ENCODE measurements at places on chromosomes 5 and 9.

- DNase-seq = no peak
Measured at GRCh38 chr9:16640649-16641048, 229.8 kb downstream of the BNC2 start.

DNA sequence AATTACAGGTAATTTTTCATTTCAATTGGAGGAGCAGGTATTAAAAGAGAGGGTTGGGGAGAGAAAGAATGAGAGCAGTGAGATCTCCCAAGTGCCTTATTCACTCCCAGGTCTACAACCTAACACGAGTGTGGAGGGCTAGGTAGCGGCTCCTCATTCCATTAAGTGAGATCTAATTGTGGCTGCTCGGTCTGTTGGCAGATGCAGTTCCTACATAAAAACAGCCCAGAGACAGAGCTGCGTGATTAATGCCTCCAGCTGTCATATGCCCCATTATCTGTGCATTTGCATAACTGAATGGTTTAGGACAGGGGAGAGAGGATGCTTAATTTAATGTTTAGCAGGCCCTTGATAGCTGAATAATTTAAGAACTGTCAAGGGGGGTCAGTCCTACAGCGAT, 100.5 kb downstream of the PSAT1 start:
- no peak for DNase-seq

- no peak for DNase-seq
Measured at GRCh38 chr9:12666813-12667212, 26.4 kb upstream of the TYRP1 start.

GRCh38 chr5:67659288-67659687, 462.7 kb upstream of the CD180 start:
- no peak for DNase-seq

DNA sequence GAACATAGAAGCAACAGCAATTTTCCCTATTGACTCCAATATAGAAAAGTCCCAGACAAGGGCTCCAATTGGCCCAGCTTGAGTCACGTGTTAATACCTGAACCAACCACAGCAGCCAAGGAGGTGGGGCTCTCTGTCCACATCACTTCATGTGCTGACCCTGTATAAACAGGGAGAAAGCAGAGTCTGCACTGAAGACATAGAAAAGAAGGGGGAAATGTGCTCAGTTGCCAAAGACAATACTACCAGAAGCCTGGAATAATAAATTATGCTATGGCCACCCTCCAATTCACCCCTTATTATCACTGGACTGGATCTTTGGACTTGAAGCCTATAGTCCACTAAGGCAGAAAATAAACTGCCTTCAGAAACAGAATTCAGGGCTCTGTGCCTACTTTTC, 275.4 kb downstream of the EPB41L4A start:
- no peak for DNase-seq

DNA sequence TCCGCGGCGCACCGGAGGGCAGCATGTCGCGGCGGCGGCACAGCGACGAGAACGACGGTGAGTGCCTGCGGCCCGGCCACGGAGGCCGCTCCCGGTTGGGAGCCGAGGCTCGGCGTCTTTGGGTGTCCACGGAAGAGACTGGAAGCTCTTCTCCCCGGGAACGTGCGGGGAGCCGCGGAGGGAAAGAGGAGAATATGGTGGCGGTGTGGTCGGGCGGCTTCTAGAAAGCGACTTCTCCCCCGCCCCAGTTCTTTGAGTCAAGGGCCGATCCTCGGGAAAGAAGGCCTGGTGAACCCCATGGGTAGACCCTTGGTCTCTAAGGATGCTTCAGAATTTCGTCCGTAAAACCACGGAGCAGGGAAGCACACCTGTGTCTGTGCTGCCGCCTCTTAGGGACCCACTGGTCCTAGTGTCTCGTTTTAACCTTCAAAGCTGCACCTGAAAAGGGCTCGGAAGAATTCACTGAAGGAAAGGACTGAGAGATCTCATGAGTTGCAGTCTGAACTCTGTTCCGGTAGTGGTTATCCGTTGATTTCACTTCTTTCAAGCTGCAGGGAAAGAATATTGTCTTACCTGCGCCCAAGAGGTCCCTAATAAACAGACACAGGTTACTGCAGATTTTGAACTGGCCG, 354 bp downstream of the NCBP1 start:
- DNase-seq = no peak

DNA sequence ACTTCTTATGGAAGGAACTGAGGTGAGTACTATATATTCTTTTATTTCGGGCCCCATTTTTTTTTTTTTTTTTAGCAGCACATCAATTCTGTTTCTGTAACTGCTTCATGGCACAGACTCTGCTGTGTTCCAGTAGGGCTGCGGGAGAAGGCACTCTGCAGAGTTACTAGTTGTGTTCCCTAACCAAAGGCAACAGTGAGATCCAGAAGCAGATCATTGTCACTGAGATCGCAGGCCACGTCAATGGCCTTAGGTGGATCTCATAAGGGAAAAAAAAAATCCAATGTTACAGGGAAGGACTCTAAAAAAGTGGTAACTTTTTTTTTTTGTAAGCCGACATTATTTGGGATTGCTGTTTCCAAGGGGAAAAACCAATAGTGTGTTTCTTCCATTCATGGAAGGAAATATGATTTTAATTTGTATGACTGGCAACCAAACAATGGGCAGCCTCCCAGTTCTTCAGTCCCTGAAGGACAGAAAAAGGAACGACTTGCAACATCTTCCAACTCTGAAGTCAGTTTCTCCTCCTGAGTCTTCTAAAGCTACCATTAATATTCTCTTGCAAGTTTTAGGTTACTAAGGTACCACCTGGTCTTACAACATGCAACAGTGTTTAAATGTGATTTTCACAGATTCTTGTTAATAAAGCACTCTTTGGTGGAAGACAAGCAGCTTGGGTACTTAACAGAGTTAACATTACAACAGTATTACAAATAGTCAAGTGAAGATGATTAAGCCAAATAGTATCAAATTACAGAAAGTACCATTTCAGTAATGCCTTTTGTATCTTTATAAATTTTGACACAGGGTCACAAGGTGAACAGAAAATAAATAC, 52.8 kb downstream of the HABP4 start:
- DNase-seq = no peak

DNA sequence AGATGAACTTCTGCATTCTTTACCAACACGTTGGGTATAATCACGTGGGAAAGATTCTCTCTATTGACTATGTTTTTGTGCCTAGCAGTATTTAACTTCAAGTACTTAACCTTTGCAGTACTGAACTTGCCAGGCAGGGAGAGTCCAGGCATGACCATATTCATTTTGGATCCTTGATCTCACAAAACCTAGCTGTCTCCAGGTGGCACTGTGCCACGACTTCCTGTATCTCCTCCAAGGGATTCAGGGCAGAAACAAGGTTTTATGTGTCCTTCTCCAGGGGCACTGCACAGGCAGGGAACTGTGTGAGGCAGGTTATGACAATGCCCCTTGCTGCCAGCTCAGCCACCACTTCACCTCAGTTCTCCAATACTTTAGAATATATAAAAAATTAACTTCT, 11.7 kb upstream of the IFNA5 start:
- DNase-seq = no peak

- no peak for DNase-seq
Measured at GRCh38 chr5:147485814-147486213, 24.1 kb downstream of the DPYSL3 start.

GRCh38 chr5:157196045-157196444, 15.4 kb downstream of the ITK start:
- DNase-seq = no peak

DNA sequence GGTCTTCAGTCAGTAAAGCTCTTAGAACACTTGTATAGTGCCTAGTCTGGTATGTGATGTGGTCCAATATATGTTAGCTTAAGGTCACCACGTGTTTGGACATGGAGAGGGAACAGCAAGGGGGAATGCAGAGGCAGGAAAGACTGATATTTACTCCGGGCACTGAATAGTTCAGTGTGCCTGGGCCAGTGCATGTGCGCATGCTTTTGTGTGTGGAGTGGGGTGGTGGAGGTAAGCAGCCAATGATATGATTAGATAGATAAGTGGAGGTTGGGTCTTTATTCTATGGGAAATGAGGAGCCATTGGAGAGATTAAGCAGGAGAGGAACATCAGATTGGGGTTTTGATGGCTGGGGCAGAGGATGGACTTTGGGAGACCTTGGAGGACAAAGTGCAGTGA, 14.0 kb downstream of the OR13J1 start:
- DNase-seq = no peak

GRCh38 chr9:23543419-23543818, 282.6 kb downstream of the ELAVL2 start:
- no peak for DNase-seq

DNA sequence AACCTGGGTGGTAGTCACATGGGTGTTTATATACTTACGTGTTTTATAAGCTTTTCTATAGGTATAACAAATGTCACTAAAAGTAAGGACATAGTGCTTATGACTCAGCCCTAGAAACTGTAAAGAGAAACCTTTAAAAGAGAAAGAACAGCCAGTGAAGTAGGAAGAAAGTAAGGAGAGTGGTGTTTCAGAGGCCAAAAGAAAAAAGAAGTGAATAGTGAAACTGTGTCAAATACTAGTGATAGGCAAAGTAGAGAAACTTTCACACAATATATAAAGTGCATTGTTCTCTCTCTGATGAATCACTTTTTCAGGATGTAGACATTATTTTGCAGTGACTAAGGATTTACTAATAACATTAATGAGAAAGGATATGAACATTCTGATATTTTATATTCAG, 74.2 kb upstream of the SUSD1 start:
- DNase-seq = no peak

DNA sequence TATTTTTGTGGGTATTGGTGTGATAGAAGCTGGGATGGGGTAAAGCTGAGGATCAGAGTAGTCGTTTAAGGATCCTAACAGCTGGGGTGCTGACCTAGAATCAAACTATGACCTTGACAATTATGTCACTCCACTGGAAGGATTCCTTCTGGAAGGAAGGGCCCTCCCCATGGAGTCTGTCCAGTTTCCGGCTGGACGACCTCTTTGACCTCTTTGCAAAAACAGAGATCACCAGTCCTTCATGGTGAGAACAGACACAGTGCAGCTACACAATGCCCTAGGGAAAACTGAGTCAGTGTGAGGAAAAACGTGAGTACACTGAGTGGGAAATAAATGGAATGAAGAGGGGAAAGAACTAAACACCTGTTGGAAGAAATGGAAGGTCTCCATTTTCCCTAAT, 445.6 kb downstream of the MAT2B start:
- DNase-seq = no peak

All from stimulated activated CD8-positive, alpha-beta memory T cell treated with anti-CD3 and anti-CD28 coated beads, Interleukin-2, amount 100 ng/mL, for 48 hours (primary cell).